ENCODE measurements at places on chromosomes 13 and 19.

- no peak for DNase-seq
Measured at GRCh38 chr19:51196181-51196580, 28.7 kb upstream of the CD33 start.

GRCh38 chr13:30803749-30804148 lies 68.4 kb downstream of the ALOX5AP start:
- DNase-seq: no peak

DNA sequence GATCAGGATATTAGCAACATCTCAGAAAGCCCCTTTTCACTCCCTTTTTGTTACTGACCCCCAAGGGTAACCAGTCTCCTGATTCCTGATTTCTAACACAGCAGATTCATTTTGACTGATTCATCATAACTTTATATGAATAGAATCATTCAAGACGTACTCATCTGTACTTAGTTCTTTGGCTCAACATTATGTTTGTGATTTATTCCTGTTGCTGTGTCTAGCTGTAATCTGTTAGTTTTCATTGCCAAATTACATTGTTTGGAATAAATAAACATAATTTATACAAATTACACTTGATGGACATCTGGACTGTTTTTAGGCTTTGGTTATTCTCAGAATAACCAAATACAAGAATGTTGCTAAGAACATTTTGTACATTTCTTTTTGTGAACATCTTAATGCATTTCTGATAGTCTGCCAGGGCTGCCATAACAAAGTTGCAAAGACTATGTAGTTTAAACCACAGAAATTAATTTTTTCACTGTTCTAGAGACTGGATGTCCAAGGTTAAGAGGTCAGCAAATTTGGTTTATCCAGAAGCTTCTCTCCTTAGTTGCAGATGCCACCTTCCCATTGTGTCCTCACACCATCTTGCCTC lies 62.8 kb upstream of the EDNRB start:
- DNase-seq: no peak

DNA sequence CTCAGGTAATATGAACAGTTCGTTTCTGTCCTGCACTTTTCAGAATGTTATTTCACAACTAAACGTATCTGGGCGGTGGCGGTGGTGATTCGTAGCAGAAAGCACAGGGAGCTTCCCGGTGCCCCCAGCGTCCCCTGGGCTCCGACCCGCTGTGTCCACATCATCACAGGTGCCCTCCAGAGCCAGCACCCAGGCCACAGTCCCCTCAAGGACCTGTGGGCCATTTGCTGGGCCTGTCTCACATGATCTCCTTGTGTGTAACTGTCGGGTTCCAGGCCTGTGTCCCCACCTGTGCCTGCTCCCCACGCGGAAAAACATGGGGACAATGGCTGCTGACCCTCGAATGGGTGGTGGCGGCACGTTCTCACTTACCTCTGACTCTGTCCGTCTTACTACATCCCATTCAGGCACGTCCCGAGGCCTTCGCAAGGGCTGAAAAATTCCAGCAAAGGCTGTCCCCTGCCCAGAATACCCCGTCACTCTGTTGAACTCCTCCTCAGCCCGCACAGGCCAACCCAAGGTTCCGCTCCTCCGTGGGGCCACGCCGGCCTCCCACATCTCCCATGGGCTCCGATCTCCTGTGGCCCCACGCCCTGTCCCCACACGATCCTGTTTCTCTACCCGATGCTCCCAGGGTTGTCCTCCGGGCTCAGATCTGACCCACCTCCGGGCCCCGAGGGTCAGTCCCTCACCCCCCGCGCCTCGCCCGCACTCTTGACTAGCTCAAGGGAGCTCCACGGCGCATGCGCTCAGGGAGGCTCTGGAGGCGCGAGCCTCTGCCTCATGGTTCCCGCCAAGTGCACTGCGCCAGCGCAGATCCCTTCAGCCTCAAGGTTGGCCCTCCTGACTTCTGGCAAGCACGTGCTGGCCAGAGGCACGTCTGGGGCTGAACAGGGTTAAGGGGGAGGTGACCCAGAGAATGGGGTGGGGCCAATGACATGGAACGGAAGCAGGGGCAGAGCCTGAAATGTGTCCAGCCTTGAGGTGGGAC lies 21.2 kb downstream of the DEDD2 start:
- DNase-seq: no peak

GRCh38 chr13:113582841-113583631 lies 1.5 kb upstream of the TFDP1 start:
- DNase-seq: no peak

DNA sequence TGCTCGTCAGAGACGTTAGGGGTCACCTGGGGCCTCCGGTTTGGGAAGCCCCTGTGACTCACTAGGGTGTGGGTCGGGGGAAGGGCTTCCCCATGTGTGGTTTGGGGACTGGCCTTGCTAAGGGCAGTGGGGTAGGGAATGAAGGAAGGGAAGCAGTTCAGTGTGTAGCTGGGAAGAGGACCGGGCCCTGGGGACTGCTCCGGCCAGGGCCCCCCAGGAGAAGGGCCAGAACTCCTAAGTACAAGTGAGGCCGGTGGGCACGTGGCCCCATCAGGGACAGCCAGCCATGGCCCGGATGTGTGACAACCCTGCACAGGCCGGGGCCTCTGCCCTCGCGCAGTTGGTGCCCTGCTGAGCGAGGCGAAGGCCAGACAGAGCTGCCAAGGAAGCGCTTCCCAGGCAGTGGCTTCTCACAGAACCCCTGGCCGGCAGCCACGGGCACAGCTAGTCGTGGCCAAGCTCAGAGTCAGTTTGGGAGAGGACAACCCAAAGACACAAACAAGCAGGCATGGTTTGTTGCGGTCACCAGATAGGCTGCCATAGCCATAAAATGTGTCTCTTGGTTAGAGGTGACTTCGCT lies 25.7 kb downstream of the TEX29 start:
- no peak for DNase-seq

DNA sequence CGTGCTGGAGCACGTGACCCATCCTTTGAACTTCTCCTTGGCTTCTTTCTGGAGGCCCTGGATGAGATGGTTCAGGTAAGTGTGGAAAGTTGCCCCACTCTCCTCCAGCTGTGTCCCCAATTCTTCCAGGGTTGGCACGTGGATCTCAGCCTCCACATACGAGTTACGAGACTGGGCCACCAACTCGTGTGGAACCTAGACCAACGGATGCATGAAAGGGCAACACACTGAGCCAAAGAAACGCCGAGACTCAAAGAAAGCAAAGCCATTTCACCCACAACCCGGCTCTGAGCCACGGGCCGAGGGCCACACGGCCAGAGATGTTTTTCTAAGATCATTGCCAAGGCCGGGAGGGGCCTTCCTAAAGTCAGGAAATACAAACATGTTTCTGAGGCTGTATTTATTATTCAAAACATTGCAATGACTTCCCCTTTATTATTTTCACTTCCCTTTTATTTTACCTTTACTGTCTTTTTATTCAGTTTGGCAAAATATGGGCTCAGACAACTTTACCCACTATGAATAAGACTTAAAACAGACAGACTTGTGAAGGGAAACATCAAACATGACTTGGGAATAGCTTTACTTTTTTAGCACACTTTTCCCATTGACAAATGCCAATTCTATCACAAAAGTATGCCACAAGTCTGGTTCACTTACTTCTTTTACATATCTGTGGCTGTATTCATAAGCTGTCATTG lies 94.6 kb downstream of the KL start:
- DNase-seq: no peak

DNA sequence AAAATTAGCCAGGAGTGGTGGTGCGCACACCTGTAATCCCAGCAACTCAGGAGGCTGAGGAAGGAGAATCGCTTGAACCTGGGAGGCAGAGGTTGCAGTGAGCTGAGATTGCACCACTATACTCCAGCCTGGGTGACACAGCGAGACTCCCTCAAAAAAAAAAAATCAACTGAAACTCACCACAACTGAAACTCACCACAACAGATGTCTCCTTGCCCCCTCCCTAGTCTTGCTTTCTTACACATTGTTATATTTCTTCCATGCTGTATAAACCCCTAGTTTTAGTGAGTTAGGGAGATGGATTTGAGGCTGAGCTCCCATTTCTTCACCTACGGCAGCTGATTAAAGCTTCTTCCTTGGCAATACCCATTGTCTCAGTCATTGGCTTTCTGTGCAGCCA lies 3.3 kb downstream of the ZIM3 start:
- DNase-seq: no peak

DNA sequence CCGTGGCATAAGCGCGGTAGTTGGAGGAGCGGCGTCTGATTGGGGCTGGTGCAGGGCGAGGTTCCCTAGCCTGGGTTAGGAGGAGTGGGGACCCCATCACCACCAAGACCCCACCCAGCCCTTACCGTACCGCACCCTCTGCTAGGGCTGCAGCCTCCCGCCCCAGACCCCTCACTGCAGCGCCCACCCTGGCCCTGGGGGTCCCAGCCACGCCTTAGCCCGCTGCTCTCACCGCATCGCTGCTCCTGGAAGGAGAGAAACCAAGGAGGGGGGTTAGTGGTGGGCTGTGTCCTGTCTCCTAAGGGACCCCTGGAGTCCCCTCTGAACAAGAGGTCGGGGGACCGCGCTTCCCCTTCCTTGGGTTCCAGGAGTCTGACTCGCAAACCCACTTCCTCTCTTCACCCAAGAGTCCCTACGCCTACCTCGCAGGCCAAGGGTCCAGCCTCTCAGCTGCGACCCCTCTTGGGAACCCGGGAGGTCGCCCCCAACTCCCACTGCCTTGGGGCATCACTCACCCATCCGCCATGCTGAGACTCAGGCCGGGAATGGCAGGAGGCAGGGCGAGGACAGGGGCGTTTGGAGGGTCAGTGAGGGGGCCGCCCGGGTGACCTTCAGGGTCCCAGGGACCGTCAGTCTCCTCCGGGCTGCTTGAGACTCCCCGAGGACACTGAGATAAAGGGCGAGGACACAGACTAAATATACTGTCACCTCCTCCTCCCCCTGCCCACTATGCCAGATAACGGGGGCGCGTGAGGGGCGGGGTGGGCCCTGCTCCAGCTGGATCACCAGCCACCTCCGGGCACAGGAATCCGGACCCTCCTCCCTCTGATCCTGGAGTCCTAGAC lies at the start of gene TNNI3:
TNNI3 (minus strand) TSS at position 669 of the 845 bp plus-strand sequence; CDS start at position 526, 143 bp downstream.
- DNase-seq: no peak

DNA sequence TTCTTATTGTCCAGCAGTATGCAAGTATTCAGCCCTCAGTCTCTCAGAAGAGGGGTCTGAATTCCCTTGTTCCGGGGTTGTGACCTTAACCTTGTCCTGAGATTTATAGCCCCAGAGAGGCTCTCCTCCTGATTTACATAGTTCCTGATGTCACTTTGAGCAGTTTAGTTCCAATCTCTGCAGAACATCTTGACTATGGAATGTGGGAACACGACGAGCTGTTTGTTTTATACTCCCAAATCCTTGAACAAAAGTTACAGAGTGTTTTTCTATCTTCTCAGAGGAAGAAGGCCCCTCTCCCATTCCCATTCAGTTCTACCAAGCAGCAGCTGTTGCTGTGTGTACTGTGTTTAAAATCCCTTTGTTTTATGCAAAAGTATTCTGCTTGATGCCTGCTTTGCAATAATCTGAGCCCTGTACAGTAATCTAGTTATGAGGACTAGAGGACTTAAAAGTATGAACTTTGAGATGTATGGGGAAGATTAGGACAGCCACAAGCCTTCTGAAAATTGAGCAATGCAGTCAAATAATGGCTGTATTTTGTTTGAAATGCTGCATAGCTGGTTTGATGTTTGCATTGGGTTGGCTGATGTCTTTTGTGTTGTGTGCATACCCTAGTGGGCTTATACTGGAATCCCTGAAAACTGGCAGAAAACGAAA lies 74.7 kb downstream of the KL start:
- DNase-seq: no peak

GRCh38 chr19:1026783-1027649 lies 608 bp downstream of the CNN2 start:
- DNase-seq: no peak

DNA sequence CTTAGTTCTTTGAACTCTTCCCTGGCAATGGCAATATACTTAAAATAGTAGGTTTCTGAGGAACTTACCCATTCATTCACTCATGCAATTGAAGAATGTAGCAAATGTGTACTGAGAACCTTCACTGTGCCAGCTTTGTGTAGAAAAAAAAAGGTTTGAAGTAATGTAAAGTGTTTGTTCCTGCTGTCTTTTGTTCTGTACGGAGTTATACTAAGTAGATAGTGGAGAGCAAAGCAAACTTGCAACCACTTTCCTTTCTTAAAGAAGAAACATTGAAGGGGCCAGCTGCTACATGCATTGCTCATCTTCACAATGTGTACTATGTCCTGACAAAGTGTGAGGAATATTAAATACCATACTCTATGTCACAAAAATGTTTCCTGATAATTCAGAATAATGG lies 68.9 kb upstream of the FREM2 start:
- DNase-seq: no peak
